ENCODE measurements at places on chromosomes 5 and 9. TPM values are rescaled to one million over a fixed set of nuclear protein-coding genes. Genes with fewer than 3 reads are reported as not detected.

DNA sequence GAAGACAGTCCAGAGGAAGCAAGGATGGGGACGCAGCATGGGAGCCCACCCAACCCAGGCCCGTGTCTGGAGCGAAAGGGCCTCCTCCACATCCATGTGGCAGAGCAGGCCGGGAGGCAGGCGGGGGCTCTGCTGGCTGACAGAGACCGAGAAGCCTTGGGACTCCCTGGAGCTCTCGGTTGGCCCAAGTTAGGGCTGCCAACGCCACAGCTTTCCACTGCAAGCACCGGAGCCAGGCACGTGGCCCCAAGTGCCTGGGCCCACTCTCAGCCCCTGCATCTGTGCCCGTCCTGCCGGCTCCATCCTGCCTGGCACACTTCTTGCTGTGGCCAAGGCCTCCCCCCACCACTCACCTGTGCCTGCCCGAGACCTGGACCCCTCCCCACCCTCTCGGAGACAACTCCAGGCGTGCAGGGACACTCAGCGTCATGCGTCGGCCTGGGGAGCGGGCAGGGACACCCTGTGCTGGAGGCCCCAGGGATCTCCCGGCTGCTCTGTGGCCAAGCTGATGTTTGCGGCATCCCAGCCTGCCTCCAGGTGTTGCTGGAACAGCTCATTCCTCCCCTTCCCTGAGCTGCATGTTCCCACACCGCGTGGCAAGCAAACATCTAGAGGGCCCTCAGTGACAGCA lies 31.5 kb downstream of the SLC6A3 start:
- DNase-seq = peak; percentile 58

- no peak for DNase-seq
Observed at GRCh38 chr5:73155271-73156222, 17.4 kb upstream of the TMEM174 start.

- no peak for DNase-seq
Observed at GRCh38 chr9:91802391-91802790, 147.6 kb downstream of the ROR2 start.

GRCh38 chr5:145680169-145680568 lies 155.0 kb downstream of the PRELID2 start:
- DNase-seq = no peak

- no peak for DNase-seq
Observed at GRCh38 chr9:21668516-21668915, 133.9 kb upstream of the MTAP start.

DNA sequence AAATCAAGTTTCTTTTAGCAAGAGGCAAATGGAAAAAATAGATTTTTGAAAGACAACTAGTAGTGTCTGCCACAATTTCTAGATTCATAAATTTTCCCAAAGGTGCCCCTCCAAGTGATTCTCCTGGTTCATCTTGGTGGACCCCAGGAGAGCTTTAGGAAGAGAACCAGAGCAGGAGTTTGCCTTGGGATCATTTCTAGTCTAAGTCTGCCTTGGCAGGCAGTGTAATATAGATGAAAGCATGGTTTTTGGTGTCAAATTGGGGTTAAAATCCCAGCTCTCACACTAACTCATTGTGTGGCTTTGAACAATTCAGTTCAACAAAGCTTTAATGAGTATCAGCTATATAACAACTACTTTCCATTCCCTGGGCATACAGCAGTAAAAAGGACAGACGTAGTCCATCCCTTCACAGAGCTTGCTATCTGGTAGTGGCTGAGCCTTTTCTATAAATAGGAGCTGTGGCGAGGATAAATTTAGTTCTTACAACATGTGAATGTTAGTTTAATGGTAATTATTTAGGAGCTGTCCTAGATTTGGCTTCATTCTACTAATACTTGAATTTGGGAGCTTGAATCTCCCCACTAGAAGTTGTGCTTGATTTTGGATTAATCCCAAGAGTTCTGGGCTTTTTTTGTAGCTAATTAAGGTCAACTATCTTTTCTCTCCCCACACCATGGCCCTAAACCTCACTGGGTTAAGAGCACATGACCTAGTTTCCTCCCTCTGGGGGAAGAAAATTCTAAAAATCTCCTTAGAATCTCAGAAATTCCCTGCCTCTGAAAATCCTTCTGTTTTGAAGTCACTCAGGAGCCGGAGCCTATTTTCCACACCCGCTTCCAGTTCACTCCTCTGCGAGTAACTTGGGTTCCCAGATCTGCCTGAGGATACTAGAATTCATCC lies 197.8 kb downstream of the PCSK1 start:
- no peak for DNase-seq

DNA sequence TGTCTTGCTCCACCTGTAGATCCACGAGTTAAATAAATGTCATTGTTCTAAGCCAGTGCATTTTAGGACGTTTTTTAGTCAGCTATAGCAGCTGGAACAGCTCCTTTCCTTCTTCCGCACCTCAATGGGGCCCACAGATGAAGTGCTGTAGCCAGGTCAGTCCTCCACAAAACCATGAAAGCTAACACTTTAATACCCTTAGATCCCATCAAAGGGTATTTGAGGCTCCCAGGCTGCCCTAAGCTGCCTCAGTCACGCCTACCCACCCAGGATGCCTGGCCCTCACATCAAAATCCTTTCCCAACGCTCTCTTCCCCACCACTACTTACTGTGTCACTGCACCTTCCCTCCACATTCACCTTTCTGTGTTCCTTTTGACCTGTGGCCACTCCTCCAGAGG lies 44.1 kb upstream of the ACO1 start:
- DNase-seq = no peak

Gene HEXB
- 124 TPM for total RNA-seq

Gene OR1L4
- not detected for total RNA-seq

Data from ascending aorta (tissue), 2 donors.